Activated T-helper 2 cell treated with anti-CD3 and anti-CD28 coated beads, Interferon-gamma antibody, Interleukin-2, Interleukin-4, amounts not matched to agents 10 μg/mL and 5 μg/mL and 100 μg/mL, durations not matched to agents 14 hours and 24 hours and 36 hours (primary cell): ENCODE measurements at places on chromosomes 11 and 22. TPM values are rescaled to one million over a fixed set of nuclear protein-coding genes. Genes with fewer than 3 reads are reported as not detected.

GRCh38 chr22:24807284-24807950 is 1.4 kb downstream of the SGSM1 start:
- DNase-seq = no peak

GRCh38 chr22:24186892-24187670 is 5.8 kb downstream of the SUSD2 start:
- no peak for DNase-seq

Gene MUC2
- total RNA-seq = not detected in 2 replicates

- DNase-seq = no peak
These were observed 9.4 kb downstream of the CSDC2 start for GRCh38 chr22:41570221-41570620.
